ENCODE measurements at places on chromosomes 4 and X.

GRCh38 chr4:27702730-27703431 is 842.2 kb downstream of the STIM2 start:
- no peak for DNase-seq

DNA sequence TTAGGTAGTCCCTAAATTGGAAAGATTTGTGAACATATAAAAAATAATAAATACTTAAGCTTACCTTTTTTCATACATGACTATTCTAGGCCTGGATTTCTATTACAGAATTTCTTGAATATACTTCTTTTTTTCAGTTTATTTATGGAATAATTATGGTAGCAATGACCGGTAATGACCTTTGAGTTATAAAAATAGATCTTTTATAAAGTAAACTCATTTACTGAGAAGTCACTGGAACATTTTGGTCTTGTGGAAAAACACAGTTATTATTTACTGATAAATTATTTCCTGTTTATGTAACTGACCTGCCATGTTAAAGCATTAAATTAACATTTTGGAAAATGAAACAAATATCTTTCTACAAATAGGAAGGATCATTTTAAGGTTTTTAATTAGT is 80.4 kb upstream of the RASGEF1B start:
- DNase-seq, result no peak

GRCh38 chr4:15901998-15902397 is 36.5 kb downstream of the FGFBP1 start:
- peak; percentile 81 for DNase-seq

GRCh38 chrX:46279214-46279924 is 265.9 kb downstream of the ZNF674 start:
- DNase-seq, result no peak

GRCh38 chr4:143555676-143556075 is 42.2 kb downstream of the SMARCA5 start:
- DNase-seq, result no peak

DNA sequence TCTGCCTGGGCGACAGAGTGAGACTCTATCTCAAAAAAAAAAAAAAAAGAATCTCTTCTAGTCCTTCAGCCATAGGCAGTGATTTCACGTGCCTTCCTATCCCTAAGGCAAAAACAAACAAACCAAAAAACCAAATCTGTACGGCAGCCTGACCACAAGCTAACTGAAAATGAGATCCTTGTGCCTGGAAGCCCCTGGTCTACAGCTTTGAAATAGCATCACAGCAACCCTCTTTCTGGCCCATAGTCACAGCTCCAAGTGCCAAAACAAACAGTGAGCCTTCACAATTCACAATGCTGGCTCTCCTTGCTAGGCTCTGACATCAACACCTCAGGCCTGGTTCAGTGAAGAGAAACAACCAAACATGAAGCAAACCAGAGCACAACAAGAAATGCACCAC is 46.1 kb downstream of the TMEM150C start:
- no peak for DNase-seq

- DNase-seq, result no peak
These were observed 1.1 kb upstream of the NXT2 start for GRCh38 chrX:109535578-109535977.

DNA sequence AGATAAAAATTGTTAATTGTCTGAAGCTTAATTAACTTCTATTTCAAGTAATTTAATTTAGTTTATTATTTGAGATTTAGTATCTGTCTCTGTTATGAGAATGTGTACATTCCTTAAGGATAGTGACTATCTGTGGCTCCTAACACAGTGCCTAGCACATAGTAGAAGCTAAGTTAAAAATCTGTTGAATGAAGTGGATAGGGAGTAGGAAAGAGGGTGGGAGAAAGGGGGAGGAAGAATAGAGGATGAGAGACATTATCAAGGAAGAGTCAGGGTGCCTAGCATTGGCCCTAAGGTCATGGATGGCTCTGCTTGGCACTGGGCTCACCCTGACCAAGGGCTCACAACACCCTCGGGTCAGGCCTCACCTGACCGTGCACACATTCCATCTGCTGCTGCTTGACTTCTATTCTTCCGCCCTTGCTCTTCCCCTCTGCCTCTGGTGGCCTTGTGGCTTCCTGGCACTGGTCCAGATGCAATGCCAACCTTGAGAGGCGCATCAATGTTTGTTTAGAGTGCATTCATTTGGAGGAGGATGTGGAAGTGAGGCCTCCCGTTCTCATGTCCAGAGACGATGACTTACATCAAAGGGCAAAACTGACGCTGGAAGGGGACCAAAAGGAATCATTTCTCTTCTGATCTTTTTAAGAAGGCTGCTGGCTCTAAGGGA is 42.3 kb downstream of the TRIM2 start:
- DNase-seq, result no peak

DNA sequence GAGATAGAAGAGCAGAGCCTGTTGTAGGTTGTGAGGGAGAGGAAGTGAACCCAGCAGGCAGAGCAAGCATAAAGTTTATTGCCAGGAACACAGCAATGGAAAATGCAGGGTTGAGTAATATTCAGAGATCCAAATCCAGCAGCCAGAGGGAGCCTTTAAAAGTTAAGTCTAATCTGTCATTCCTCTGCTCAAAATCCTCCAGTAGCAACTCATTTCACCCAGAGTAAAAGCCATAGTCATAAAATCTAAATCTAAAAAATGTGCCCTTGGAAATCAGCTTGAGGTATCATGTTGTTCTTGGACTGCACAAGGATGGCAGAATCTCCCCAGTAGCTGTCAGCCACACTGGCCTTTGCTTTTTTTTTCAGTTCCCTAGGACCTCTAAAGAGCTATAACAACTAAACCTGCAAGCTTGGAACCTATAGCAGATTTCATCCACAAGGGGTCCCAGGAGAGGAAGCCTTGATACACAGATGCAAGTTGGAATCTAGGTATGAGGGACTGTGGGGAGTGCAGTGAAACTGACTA is 62.9 kb upstream of the FRAS1 start:
- peak; percentile 12 for DNase-seq

DNA sequence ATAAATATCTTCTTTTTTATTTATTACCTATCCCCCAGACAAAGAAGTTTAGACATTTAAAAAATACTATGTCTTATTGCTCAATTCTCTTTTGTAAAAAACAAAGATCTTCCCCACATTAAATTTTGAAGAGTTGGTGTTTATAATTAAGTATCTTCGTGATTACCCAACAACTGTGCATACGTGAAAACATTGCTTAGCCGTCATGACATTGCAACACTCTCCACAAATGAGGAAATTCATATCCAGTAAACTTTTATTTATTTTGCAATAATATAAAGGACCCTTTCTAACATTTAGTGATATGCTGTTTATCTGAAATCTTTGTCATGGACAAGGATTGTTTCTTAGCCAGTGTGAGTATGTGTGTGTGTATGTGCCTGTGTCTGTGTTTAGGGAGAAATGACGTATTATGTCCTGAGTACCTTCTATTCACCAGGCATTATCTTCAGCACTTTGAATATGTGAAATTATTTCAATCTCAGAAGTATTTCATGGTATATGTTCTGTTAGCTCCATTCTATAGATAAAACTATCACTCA is 26.1 kb upstream of the EREG start:
- peak; percentile 85 for DNase-seq

Measured in inflammatory macrophage treated with lipopolysaccharide for 4 hours (primary cell).